ENCODE measurements at places on chromosomes 4 and X.

- DNase-seq: no peak
Observed at GRCh38 chr4:40434126-40434687, 99.1 kb downstream of the CHRNA9 start.

DNA sequence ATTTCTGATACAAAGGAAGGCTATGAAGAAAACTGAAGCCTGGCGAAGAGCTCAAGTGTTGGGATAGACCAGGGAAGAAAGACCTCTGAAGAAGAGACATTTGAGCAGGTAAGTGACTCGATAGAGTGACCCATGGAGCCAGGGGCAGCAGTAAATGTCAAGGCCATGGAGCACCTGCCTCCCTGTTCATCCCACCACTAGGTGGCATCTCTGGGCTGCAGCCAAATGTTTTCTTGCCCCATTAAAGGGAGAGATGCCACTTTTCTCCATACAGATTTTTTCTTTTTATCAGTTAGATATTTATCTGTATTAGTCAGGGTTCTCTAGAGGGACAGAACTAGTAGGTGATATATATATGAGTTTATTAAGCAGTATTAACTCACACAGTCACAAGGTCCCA lies 4.9 kb upstream of the ZNF81 start:
- DNase-seq: no peak

DNA sequence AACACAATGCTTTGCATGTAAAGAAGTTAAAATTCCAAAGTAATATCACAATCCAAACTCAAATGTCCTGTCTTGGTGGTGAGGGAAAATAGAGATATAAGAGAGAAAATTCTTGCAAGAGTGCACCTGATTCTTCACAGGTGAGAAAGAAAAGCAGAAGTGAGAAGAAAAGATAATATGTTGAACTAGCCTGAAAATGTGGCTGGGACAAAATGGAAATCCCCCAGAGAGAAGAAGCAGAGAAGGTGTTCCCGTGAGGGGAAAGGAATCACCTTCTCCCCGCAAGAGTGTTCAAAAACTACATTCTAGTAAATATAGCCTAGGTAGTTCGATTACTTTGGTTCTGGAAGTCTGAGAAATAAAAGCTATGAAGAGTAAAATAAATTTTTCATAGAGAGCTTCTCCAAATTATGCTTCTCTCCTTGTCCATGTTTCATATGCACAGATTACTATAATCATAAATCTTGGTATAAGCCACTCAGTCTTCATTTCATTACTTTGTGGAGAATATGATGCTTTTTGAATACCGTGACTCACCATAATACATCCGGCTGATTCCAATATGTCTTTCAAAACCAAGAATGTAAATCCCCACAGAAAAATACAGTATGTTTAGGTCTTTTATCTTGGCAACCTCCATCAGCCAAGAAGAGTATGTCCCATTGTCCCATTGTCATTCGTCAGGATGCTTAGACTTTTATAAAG lies 63.1 kb downstream of the COX18 start:
- no peak for DNase-seq

- DNase-seq: peak; percentile 34
Observed at GRCh38 chrX:39174772-39175417, 373.6 kb downstream of the MID1IP1 start.

GRCh38 chrX:4225086-4225485 lies 511.6 kb upstream of the PRKX start:
- DNase-seq: peak; percentile 18

DNA sequence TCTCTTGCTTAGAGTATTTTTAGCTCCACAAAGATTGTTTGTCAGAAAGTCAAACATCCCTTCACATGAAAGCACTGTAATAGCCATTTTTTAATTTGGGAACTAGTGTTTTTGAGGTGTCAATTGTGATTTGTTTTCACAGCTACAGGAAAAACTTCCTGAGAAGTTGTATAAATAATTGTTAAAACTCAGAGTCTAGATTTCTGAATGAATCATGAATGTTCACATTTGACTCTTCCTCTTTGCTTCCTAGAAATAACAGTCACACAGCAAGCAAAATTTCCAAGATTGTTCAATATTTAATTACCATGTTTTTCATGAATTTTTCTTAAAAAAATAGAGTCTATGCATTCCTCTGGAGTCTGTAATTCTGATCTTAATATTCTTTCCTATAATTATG lies 156.9 kb upstream of the SLC7A11 start:
- no peak for DNase-seq

- DNase-seq: no peak
Observed at GRCh38 chr4:4519297-4519894, 22.5 kb downstream of the STX18 start.

- DNase-seq: no peak
Observed at GRCh38 chr4:95296052-95296451, 252.7 kb downstream of the UNC5C start.

DNA sequence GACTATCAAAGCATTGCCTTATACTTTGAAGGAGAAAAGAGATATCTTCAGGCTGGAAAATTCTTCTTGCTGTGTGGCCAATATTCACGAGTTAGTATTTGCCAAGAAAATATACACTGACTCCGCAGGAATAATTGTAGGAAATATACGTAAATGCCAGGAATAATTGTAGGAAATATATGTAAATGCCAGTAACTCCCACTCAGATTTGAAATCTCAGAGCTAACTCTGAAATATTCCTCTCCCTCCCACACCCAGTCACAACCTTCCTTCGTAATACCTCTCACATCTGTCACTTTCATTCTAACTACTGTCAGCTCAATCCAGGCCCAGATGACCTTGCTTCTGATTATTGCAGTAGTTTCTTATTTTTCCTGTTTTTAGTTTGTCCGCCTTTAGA lies 73.5 kb downstream of the WDR19 start:
- DNase-seq: no peak

- DNase-seq: no peak
Observed at GRCh38 chr4:52052475-52052780, 1.3 kb downstream of the SPATA18 start.

DNA sequence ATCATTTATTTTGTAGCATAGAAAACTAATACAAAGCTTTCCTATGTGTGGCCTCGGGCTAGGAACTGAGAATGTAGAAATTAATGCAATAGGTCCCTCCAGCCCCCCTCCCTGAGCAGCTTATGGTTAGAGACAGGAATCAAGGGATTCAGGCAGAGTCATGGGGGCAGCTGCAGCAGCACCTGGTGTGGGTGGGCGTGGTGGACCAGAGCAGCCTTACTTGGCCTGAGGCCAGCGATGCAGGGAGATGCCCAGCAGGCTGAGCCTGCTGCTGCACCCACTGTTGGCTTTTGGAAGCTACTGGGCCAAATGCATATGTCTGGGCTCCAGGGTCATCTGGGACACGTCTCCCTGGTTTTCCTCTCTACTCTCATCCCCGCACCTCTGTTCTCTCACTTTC lies 74.0 kb downstream of the STK32B start:
- DNase-seq: no peak

- no peak for DNase-seq
Observed at GRCh38 chrX:17154001-17154400, 207.5 kb downstream of the REPS2 start.

Data from NCI-H1048 (cell line).